NCI-H2081 treated with DMSO at 0.1 percent for 48 hours (cell line): ENCODE measurements at places on chromosomes 3 and 15.

DNA sequence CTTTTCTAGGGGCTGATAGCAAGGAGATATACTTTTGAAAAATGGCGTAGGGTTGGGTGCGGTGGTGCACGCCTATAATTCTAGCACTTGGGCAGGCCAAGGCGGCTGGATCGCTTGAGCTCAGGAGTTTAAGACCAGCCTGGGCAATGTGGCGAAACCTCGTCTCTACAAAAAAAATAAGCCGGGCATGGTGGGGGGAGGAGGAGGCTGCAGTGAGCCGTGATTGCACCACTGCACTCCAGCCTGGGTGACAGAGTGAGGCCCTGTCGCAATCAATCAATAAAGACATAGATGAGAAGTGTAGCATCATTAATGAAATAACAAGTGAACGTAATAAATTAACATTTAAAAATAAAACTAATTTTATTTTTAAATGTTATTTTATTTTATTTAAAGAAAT lies 134.6 kb downstream of the SLCO3A1 start:
- DNase-seq: no peak

GRCh38 chr3:72698154-72698917 lies 149.9 kb downstream of the SHQ1 start:
- no peak for DNase-seq

DNA sequence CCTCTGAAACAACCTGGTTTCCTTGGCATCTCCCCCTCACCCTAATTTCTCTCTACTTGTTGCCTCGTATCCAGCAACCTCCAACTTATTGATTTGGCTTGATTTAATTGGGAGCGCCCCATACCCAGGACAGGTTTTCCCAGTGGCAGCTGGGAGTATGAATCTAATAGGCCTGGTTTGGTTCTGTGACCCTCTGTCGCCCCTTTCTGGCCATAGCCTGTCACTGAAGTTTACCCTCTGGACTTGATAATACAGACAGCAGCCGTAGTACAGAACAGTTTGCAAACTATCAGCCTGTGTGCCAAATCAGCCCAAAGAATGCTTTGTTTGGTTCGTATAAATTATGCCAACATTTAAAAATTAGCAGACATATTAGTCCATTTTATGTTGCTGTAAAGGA lies 525.1 kb upstream of the GOLIM4 start:
- DNase-seq: peak; percentile 23

- DNase-seq: no peak
Observed at GRCh38 chr3:182979674-182980191, 605 bp downstream of the DCUN1D1 start.

GRCh38 chr15:65484876-65485275 lies 32.6 kb downstream of the DPP8 start:
- no peak for DNase-seq

GRCh38 chr15:63843901-63844317 lies 10.2 kb upstream of the HERC1 start:
- no peak for DNase-seq

- DNase-seq: no peak
Observed at GRCh38 chr15:60272623-60273022, 125.2 kb downstream of the ANXA2 start.

GRCh38 chr3:85433319-85433718 lies 474.5 kb downstream of the CADM2 start:
- no peak for DNase-seq

DNA sequence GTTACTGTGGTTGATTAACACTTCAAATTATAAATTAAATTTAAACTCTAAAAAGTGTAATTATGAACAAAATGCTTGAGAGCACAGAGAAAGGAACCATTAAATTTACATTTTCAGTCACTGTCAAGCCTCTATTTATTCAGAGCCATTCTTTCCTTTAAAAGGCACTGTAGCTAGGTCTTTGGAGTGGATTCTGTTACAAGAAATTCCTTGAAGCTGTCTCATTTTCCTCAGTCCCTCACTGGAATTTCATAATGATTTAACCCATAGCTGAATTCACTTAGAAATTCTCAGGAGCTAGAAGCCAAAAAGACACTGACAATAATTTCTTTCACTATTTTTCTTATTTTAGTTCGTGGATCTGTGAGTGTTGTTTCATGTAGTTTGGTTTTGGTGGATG lies 81.2 kb upstream of the TCF12 start:
- DNase-seq: no peak

GRCh38 chr3:175805825-175806224 lies 946.7 kb downstream of the NAALADL2 start:
- DNase-seq: no peak

DNA sequence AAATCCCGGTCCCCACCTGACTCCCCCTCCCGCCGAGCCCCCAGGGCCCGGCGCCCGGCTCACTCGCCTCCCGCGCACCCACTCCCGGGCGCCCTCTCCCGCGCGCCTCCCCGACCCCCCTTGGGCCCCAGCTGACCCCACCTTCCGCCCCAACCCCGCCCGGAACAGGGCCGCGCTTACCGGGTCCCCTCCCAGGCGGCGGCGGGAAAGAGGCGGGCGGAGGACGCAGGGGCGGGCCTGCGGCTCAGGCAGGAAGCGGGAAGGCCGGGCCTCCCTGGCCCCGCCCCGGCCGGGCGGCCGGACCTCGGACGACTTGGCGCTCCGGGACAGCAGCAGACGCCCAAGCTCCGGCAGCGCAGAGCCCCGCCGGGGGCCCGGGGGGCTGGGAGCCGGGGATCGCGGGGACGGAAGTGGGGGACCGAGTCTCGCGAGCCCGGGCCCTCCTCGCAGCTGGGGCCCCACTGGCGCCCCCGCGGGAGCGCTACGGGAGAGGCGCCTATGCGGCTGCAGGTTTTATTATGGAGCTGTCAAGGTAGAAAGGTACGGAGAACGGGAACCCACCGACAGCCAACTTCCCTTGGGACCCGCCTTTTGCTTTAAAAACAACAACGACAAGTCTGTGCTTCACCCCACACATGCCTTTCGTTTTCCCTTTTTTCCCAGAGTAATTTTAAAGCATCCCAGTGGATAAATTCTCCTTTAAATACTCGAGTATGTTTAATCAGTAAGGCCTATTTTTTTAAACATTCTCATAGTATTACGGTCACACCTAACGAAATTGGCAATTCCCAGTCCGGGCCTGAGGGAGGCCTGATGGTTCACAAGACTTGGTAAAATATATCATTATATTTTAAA lies at the start of gene SLC41A3:
Gene SLC41A3, minus strand, starts transcription at position 212 of the 855 bp plus-strand sequence. CDS start 15,905 bp downstream, outside the sequence.
- DNase-seq: peak; percentile 37

DNA sequence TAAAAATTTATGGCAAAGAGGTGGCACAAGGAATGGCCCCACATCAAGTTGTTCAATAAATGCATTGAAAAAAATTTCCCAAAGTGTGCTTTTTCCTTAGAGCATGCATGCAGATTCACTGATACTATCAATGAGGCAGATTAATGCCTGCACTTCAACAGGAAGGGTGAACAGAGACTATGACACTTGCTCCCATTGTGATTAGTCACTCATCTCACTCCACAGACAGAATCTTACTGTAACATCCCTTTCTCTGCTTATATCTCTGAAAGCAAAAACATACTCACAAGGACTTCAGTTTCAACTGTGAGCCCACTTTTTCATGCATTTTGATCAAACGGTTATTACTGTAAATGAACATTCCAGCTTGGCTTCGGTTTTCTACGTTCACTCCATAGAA lies 60.9 kb downstream of the MORC1 start:
- DNase-seq: no peak

GRCh38 chr15:77515613-77516012 lies 94.9 kb downstream of the HMG20A start:
- DNase-seq: no peak

GRCh38 chr3:120348065-120348990 lies 826 bp downstream of the LRRC58 start:
- no peak for DNase-seq

GRCh38 chr3:24154781-24155180 lies 209.7 kb downstream of the NR1D2 start:
- DNase-seq: no peak

- no peak for DNase-seq
Observed at GRCh38 chr15:75029378-75030022, 6.1 kb downstream of the PPCDC start.

GRCh38 chr3:187318819-187319616 lies 27.5 kb upstream of the MASP1 start:
- DNase-seq: no peak

DNA sequence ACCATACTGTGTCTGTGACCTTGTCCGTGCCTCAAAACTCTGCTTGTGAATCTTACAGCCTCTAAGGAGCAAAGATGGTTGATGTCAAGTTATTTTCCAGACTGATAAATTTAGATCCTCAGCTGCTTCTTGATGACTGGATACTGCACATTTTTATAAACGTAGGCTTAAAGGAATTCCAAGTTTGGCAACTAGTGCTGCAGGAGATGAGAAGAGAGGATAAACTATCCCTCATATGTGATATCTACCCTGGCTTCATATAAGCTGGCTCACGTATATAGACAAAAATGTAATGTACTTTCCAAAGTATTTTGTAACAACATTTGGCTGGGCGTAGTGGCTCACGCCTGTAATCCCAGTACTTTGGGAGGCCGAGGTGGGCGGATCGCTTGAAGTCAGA lies 89.6 kb downstream of the GMPS start:
- DNase-seq: no peak

GRCh38 chr3:13026534-13026933 lies 46.7 kb downstream of the IQSEC1 start:
- DNase-seq: no peak

DNA sequence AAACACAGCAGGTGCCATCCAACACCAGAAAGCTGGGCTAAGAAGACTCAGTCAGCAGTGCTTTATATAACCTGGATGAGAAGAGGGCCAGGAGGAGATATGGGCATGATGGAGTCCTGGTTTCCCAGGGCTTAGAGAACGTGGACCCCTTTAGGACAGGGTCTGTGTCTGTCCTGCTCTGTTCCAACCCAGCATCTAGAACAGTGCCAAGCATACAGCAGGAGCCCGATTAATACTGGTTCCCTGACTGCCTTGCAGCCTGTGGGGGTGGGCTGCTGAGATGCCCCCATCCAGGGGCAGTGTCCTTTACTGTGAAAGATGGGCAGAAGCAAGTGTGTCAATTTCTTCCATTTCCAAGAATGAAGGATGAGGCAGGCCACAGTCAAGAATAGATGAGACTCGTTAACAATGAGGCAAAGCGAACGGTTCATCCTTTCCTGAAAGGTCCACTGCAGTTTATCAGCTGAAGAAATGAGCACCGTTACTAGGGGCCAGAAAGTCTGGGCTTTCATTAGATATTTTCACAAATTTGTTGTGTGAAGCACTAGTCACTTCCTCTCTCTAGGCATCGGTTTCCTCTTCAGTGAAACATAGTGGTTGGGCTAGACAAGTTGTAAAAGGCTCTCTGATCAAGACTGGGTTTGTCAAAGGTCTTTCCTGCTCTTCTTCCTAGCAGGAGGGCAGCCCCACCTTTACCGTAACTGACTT lies 72.0 kb upstream of the HERC1 start:
- no peak for DNase-seq

DNA sequence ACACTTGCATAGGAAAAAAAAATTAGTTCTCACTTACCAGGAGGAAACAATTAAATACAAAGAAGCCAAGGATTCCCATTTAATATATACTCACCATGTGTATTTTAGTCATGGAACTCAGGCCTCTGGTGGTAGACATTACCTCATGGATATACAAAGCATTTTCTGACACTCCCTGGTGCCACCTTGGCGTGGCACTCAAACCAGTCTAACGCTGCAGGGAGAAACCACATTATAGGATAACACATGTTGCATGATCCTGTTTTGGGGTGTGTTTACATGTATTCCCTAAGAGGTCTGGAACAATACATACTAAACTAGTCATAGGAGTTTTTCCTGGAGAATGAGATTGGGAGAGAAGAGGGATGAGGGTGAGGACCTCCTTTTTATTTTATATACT lies 5.9 kb upstream of the RTF1 start:
- no peak for DNase-seq

DNA sequence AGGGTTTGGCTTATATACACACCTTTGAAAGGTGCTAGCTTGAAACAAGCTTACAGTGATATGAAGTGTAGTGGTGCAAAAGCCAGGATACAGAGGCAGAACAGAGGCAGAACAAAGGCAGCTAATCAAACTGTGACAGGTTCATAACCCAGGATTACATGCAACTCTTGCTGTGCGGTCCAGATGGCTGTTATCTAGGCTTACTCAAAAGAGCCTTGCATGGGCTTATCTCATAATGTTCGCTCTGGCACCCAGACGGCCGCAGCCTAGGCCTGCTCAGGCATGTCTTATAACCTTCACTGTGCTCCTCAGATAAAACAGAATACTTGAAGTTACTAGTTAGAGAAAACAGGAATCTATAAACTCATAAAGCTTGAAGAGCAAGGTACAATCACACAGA lies 22.8 kb upstream of the NOX5 start:
- DNase-seq: no peak

DNA sequence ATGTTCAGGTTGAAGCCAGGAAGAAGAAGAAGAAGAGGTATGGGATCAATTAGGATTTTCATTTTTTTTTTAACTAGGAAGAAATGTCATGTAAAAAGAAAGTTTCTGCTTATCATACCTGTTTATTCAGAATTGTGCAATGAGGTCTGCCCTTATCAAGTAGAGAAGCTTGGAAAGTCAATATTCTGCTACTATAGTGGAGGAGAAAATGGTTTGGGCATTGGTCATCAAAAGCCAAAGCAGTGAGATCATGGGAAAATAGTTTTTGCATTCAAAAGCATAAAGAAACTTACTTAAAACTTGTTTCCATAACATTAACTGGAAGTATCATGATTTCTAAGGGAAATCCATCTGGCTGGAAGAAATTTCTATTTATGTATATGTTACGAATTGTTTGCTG lies 1239.2 kb downstream of the NSUN3 start:
- no peak for DNase-seq

DNA sequence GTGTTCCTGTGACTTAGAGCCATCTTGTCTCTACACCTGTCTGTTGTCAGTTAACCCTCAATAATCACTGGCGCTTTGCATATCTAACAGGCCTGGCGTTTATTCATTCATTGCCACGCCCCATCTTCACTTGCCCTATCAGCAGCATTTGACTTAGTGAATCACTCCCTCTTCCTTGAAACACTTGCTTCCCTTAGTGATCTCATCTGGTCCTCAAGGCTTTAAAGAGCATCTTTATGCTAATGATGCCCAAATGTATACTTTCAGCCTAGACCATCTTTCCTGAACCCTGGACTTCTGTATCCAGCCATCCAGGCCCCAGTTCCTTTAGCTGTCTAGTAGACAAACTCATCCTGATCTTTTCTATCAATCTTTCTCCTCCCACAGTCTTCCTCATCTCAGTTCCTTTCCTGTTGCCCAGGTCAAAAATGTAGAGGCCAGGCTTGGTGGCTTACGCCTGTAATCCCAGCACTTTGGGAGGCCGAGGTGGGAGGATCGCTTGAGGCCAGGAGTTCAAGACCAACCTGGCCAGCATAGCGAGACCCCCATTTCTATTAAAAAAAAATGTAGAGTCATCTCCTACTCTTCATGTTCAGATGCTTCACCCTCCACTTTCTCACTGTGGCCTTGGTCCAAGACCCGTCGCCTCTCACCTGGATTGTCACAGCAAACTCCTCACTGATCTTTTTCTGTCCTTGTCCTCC lies 1.4 kb upstream of the IGDCC4 start:
- no peak for DNase-seq

DNA sequence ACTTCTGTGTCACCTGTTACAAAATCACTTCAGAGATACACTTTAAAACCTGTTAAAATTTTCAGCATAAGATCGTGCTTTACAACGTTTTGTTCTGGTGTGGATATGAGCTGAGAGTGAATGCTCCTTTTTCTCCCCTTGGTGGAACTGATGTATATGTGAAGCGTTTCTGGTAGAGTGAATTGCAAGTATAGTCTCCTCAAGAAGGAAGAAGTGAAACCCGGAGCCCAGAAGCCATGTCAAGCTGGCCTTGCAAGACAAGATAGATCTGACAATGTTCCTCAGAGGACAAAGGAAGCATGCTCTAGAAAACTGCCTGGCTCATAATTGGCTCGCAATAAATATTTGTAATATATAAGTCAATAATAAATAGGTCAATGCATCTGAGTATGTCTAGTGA lies 23.6 kb downstream of the SERPINI2 start:
- no peak for DNase-seq
